Upper lobe of right lung (tissue), 1 donor: ENCODE measurements at places on chromosomes 3 and 15. TPM values are rescaled to one million over a fixed set of nuclear protein-coding genes. Genes with fewer than 3 reads are reported as not detected.

DNA sequence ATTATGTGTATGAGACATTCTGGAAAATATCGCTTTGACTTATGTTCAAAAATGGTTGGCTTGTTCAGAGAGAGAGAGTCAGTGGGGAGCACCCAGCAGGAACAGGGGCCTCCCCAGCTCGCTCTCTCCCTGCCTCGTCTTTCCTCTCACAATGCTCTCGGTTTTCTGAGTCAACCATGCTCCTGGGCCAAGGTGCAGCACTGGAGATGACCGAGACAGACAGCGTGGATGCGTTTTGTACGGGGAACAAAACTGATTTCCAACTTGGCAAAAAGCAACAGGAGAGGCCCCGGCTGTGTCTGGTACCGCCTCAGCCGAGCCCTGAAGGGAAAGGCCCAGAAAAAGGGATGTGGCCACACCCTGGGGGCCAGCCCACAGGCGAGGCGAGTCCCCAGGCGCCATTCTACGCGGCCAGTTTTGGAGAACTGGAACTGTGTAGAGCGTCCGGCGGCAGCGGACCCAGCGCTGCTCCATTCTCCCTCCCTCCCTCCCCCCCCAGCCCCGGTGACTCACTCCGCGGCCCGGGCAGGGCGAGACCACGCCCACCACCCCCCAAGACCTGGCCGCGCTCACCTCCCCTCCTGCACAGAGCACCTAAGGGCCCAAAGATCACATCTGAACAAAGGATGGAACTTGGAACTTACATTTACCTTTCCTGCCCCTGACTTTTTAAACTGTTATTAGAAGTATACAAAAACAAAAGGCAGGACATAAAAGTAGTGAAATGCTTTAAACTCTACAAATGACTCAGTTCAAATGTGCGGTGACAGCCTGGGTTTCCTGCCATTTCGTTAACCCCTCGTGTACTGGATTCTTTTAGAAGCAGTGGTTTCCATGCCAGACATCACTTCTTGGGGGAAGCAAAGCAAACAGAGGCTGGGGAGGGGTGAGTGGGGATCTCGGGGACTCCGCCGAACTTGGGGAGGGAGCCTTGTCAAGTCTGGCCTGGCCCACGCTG is 12.7 kb downstream of the ATP10A start:
- peak; percentile 92 for DNase-seq
- peak overlapping the region; percentile 44 for H3K4me3 ChIP-seq
- peaks cover 49% of the 10 kb centered on the region for H3K4me1 ChIP-seq
- H3K36me3 ChIP-seq = no peaks in the 10 kb centered on the region

- H3K4me3 ChIP-seq = no peak overlapping the region
- peak; percentile 30 for DNase-seq
- no peaks in the 10 kb centered on the region for H3K4me1 ChIP-seq
- no peaks in the 10 kb centered on the region for H3K36me3 ChIP-seq
These were observed 163.9 kb downstream of the WNT7A start for GRCh38 chr3:13715961-13716360.

The FBN1 gene
- 46.9 TPM for total RNA-seq

GRCh38 chr3:58835086-58835485 is 168.5 kb upstream of the FAM3D start:
- H3K4me3 ChIP-seq = no peak overlapping the region
- DNase-seq = no peak
- no peaks in the 10 kb centered on the region for H3K27me3 ChIP-seq
- no peaks in the 10 kb centered on the region for H3K36me3 ChIP-seq
- no peaks in the 10 kb centered on the region for H3K4me1 ChIP-seq

GRCh38 chr3:136141291-136141785 is 54.8 kb downstream of the MSL2 start:
- DNase-seq = no peak
- H3K4me1 ChIP-seq = peaks cover 15% of the 10 kb centered on the region

DNA sequence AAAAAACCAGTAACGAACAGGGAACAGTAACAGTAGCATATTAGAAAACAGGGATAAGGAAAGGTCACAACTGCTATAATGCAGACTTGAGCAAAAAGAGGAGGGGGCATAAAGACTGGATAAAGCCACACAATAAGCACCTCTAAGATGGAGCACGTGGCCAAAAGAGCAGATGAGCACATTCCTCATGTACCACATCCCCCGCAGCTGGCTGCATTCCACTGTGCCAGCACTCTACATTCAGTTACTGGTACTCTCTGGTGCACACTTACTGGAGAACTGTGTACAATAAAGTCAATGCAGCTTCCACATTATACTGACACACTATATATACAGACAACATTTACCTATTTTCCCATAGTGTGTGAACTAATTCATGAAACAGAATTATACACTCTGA is 64.7 kb downstream of the UBE3A start:
- H3K4me3 ChIP-seq = no peak overlapping the region
- H3K4me1 ChIP-seq = no peaks in the 10 kb centered on the region
- no peaks in the 10 kb centered on the region for H3K27me3 ChIP-seq
- H3K27ac ChIP-seq = no peak overlapping the region
- no peak for DNase-seq

GRCh38 chr3:180335050-180335449 is 266.9 kb upstream of the TTC14 start:
- no peak for DNase-seq
- H3K4me3 ChIP-seq = no peak overlapping the region
- H3K36me3 ChIP-seq = no peaks in the 10 kb centered on the region
- no peak overlapping the region for H3K27ac ChIP-seq

GRCh38 chr3:179701176-179701827 is 48.5 kb downstream of the USP13 start:
- no peak for DNase-seq
- no peaks in the 10 kb centered on the region for H3K4me1 ChIP-seq
- no peak overlapping the region for H3K27ac ChIP-seq
- H3K27me3 ChIP-seq = no peaks in the 10 kb centered on the region
- H3K36me3 ChIP-seq = no peaks in the 10 kb centered on the region
- no peak overlapping the region for H3K4me3 ChIP-seq

- H3K27ac ChIP-seq = no peak overlapping the region
- DNase-seq = no peak
- no peaks in the 10 kb centered on the region for H3K36me3 ChIP-seq
- H3K4me1 ChIP-seq = no peaks in the 10 kb centered on the region
- no peaks in the 10 kb centered on the region for H3K27me3 ChIP-seq
- no peak overlapping the region for H3K4me3 ChIP-seq
These were observed 185.0 kb downstream of the PLCL2 start for GRCh38 chr3:17069754-17070153.

GRCh38 chr3:101902041-101902440 is 52.7 kb downstream of the NFKBIZ start:
- no peaks in the 10 kb centered on the region for H3K27me3 ChIP-seq
- H3K4me3 ChIP-seq = no peak overlapping the region
- H3K27ac ChIP-seq = no peak overlapping the region
- no peak for DNase-seq
- no peaks in the 10 kb centered on the region for H3K36me3 ChIP-seq
- H3K4me1 ChIP-seq = no peaks in the 10 kb centered on the region

DNA sequence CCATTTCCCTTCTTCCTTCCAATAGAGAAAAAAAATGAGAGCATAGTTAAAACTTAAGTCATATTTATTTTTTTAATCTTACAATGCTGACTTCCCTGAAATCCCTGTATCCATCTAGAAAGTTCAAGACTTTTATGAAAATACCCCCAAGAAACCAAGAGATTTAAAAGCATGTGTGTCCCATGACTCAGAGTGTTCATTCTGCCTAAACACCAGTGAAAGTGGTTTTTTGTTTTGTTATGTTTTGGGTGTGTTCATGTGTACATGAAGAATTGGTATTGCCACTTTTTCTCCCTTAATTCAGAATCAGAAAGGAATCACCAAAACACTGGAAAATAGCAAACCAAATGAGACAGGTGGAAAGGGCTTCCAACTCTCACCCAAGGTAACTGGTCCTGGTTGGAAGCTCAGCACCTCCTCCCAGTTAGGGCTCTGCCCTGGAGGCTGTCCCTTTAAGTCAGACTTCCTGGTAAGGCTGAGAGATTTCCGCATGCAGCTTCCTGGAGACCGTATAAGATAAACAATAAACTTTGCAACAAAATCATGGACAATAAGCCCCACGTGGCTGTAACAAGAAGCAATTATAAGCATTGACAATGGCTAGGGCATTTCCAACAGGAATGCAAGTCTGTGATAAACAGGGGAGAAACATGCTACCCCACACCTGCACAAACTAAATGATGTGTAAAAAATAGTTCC is 121.9 kb upstream of the ARHGEF3 start:
- no peak for DNase-seq
- H3K4me1 ChIP-seq = peaks cover 20% of the 10 kb centered on the region
- no peaks in the 10 kb centered on the region for H3K36me3 ChIP-seq
- no peak overlapping the region for H3K4me3 ChIP-seq
- peak overlapping the region; percentile 55 for H3K27ac ChIP-seq
- no peaks in the 10 kb centered on the region for H3K27me3 ChIP-seq

The GASK1A gene
- total RNA-seq = 3.9 TPM

- no peak overlapping the region for H3K27ac ChIP-seq
- peaks cover 9% of the 10 kb centered on the region for H3K27me3 ChIP-seq
- peak overlapping the region; percentile 47 for H3K4me3 ChIP-seq
- peaks cover 5% of the 10 kb centered on the region for H3K4me1 ChIP-seq
These were observed 66.3 kb downstream of the ISG20 start for GRCh38 chr15:88704791-88705768.

- no peak overlapping the region for H3K27ac ChIP-seq
- no peak for DNase-seq
- no peak overlapping the region for H3K4me3 ChIP-seq
- no peaks in the 10 kb centered on the region for H3K27me3 ChIP-seq
- H3K4me1 ChIP-seq = no peaks in the 10 kb centered on the region
These were observed 216.1 kb upstream of the CDIN1 start for GRCh38 chr15:36363335-36363734.

- DNase-seq = no peak
- no peak overlapping the region for H3K4me3 ChIP-seq
These were observed 11.3 kb downstream of the TBC1D2B start for GRCh38 chr15:78065973-78066946.

DNA sequence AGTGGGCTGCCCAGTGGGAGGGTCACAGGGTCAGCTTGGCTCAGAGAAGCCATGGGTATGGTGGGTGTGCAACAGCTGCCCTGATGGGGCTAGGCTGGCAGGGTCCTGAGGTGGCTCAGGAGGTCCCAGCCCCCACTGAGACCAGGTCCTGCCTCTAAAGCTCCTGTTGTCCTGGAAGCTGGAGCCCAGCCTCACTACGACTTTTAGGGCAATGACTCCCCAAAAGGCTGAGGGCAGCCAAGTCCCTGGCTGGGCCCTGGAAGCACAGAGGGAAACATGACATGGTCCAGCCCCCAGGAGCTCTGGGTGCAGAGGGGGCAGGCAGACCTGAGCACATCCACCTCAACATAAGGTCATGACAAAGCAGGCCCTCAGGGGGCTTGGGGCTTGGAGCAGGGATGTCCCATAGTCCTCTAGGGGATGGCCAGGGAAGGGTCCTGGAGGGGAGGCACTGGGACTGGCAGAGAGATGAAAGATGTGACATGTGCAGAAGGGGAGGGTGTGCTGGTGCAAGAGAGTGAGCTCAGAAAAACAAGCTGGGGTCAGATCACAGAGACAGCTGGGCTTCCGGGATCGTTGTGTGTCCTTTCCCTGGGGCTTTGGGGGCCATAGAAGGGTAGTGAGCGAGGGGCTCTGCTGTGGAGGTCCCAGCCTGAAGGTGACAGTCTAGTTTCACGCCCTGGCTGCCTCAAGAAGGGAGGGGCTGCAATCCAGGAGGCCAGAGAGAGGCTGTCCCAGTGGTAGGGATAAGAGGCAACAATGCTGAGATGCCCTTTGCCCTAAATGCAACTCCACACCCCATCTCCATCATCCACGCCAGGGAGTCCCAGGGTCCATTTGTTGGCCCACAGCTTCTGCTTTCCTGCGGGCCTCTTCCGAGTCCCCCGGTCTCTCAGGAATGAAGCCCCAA is 639 bp upstream of the ITIH3 start:
- H3K4me1 ChIP-seq = no peaks in the 10 kb centered on the region
- no peaks in the 10 kb centered on the region for H3K36me3 ChIP-seq
- H3K4me3 ChIP-seq = no peak overlapping the region
- H3K27ac ChIP-seq = no peak overlapping the region
- DNase-seq = no peak
- H3K27me3 ChIP-seq = no peaks in the 10 kb centered on the region
